HS-5 (cell line): ENCODE measurements at places on chromosomes 16 and 17.

- no peak for DNase-seq
These were observed 16.7 kb downstream of the WSB1 start for GRCh38 chr17:27310565-27311110.

- no peak for DNase-seq
These were observed 113.2 kb downstream of the PHKB start for GRCh38 chr16:47574091-47575054.

- no peak for DNase-seq
These were observed 6.2 kb downstream of the MAP3K14 start for GRCh38 chr17:45310380-45311324.

- no peak for DNase-seq
These were observed 129.7 kb downstream of the LAT start for GRCh38 chr16:29114574-29114973.

DNA sequence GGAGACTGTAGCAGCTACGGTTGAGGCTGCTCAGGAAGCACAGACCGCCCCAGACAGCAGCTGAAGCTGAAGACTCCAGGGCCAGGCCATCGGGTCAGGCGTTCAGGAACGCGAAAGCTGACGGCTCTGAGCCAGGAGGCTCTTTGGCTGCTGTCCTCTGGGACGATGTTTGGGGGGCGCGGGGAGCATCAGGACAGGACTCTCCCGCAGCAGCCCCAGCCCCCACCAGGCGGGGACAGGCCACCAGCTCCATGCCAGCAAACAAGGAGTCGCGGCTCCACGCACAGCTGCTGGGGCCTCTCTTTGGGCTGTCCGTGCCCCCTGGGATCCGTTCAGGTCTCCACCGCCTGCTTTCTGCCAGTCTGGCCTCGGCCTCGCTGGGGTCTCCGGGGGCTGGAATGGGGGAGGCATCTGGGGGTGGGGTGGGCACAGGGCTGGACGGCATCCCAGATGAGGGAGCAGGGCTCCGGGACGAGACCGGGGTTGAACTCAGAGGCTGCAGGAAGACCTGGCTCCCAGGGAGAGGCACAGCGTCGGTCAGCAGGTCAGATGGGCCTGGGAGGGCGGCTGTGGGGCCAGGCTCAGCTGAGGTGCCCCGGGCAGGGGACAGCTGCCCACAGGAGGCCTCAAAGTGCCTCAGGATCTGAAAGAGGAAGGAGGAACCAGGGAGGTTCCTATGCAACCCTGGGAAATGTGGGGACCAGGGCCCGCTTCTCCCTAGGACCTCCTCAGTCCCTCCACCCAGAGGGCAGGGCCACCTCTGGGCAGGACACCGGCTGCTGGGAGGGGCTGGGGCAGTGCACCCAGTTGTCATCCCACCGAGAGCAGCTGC is 6.3 kb upstream of the CEP131 start:
- no peak for DNase-seq

GRCh38 chr17:4913994-4914393 is 11.1 kb upstream of the CHRNE start:
- no peak for DNase-seq
